ENCODE measurements at places on chromosomes 12 and 14.

GRCh38 chr12:132866251-132866828 lies 21.1 kb downstream of the CHFR start:
- DNase-seq = no peak

GRCh38 chr12:92624236-92624635 lies 78.6 kb upstream of the PLEKHG7 start:
- no peak for DNase-seq

DNA sequence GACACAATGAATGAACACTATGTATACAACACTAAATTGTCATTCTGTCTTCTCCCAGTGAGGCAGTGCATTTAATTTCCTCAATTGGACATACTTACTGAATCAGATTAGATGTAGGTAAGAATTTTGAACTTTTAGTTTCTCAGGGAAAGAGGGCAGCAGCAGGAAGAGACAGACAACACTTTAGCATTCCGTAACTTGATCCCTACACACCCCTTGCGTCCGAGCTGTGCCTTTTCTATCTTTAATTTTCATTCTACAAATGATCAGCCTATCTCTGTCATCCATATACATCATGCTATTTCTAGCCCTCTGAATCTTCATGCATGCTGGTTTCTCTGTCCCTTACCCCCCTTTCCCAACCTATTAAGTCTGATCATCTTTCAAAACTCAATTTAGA lies 358.0 kb upstream of the RPL10L start:
- DNase-seq = no peak

- DNase-seq = no peak
Measured at GRCh38 chr14:73238424-73238852, 1.1 kb downstream of the PAPLN start.

GRCh38 chr12:85552461-85552860 lies 272.4 kb downstream of the ALX1 start:
- no peak for DNase-seq

DNA sequence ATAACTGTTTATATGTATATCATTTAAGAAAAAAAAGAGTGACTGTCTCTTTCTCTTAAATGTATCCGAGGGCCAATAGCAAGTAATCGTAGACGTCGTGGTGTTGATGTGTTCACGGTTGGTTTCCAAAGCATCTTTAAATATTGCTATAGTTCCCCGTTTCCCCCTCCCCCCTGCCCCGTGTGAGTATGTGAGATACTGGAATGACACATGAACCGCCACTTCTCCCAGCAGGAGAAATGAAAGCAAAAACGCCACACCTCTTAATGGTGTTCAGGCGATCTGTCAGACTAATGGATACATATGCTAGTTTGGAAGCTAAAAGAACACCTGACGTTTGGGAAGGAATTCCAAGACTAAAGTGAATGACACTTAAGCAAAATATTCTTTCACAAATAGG lies 258.3 kb downstream of the FOXN3 start:
- DNase-seq = no peak

- no peak for DNase-seq
Measured at GRCh38 chr14:104843442-104844305, 21.4 kb upstream of the CEP170B start.

- no peak for DNase-seq
Measured at GRCh38 chr14:58873228-58873953, 235.6 kb downstream of the DACT1 start.

DNA sequence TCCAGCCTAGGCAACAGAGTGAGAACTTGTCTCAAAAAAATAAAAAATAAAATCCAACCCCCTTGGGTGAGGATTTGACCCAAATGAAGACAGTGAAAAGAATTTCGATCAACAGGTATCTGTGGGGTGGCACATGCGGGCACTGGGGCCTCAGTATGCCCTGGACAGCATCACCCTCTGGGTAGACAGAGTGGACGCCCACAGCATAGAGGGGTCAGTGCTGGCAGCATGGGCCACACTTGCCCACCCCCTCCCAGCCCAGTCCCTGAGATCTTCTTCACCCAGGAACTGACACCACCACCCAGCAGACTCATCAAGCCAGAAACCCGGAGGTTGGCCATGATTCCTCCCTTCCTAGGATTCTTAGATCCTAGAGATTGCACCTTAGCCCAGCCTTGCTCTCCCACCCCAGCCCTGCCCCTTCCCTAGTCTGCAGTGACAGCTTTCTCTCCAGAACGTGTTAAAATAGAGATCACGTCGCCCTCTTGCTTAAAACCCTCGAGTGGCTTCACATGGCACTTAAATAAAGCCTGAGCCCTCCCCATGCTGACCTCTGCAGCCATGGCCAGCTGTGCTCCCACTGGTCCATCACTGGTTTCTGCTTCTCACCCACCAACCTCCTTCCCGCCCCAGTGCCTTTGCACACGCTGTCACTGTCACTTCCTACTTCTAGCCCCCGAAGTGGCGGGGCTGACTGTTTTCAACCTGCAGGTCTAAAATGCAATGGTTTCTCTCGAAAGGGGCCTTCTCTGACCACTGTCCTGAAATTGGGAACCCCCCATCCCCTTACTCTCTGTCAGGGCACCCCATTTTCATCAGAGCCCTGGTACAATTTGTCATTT lies 26.2 kb upstream of the DYNC1H1 start:
- DNase-seq = no peak

GRCh38 chr12:62873826-62874448 lies 61.0 kb downstream of the PPM1H start:
- no peak for DNase-seq

DNA sequence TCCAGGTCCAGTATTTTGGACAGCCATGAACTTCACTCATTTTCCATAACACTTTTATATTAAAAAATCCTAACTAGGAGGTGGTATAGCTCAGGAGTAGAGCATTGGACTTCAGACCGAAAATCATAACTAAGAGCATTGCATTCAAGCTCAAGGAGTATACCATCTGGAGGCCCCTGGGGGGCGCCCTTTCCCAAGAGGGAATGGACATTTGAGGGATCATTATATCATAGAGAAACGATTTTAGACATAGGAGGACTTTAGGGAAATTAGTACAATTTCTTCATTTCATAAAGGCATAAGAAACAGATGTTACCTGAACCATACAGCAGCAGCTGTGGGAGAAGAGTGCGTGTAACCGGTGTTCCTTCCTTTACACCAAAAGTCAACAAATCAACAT lies 5.2 kb upstream of the ATG14 start:
- no peak for DNase-seq

GRCh38 chr12:104248444-104248843 lies 32.9 kb downstream of the TXNRD1 start:
- DNase-seq = no peak

DNA sequence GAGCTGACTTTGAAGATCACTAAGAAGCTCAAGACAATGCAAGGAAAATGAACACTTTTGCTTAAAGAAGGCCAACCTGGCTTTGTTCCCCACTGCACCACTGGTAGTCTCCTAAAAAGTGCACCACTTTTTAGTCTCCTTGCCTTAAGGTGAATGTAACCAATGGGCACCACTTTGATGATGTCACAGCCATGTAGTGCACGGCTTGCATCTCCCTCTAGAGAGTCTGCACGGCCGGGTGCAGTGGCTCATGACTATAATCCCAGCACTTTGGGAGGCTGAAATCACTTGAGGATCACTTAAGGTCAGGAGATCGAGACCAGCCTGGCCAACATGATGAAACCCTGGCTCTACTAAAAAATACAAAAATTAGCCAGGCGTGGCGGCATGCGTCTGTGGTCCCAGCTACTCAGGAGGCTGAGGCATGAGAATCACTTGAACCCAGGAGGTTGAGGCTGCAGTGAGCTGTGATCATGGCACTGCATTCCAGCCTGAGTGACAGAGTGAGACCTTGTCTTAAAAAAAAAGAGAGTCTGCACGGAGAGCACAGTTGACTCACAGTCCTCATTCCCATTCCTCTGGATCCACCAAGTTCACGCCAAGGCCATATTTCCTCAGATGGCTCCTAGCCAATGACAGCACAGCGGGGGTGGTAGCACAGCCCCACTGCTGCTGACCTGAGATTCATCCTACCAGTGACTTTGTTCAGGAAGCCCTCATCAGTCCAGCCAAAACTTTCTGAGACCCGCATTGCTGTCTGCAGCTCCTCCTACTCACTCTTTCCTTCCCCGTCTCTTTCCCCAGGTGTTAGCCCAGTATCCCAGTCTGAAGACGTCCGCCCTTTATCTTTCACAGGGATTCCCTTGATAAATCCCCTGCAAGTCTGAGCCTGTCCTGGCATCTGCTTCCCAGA lies 16.5 kb upstream of the IFT81 start:
- DNase-seq = no peak

- DNase-seq = no peak
Measured at GRCh38 chr12:6461401-6462233, 8.9 kb downstream of the VAMP1 start.

Data from NCI-H774 (cell line).